Sciatic nerve (tissue), 2 donors: ENCODE measurements at places on chromosomes 5 and 9.

- DNase-seq: no peak
Measured at GRCh38 chr5:81209869-81210493, 23.1 kb upstream of the CKMT2 start.

GRCh38 chr5:33563983-33564908, 123.5 kb downstream of the TARS1 start:
- no peak for DNase-seq

DNA sequence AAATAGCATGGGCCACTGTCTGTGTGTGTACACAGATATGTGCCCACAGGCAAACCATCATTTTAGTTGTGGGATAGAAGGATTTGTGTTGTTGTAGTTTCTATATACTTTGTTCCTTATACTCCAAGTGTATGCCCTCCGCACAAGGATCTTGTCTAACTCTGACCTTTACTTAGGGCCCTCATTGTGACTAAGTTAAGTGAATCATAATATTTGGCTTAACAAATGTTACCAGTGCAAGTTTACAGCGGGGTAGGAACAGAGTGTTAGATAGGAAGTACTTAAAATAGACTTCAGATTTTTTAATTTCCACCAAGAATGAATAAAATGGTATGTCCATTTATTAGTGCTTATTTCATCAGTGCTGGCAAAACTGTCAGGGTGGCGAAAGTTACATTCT, 29.5 kb upstream of the CYFIP2 start:
- DNase-seq: no peak

DNA sequence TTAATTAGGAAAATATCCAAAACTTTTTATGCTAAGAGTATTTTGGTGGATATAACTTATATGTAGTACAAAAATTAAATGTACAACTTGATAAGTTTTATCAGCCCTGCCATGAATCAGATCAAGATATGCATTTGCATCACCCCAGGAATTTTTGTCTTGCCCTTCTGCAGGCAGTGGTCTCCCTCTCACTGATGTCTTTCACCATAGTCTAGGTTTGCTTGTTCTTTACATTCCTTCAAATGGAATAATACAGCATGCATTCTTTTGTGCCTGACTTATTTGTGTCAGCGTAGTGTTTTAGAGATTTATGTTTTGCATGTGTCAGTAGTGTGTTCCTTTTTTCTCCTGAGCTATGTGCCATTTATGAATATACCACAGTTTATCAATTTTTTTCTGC, 36.4 kb downstream of the RNF180 start:
- DNase-seq: no peak

GRCh38 chr5:174843263-174844250, 119.2 kb downstream of the MSX2 start:
- DNase-seq: no peak

DNA sequence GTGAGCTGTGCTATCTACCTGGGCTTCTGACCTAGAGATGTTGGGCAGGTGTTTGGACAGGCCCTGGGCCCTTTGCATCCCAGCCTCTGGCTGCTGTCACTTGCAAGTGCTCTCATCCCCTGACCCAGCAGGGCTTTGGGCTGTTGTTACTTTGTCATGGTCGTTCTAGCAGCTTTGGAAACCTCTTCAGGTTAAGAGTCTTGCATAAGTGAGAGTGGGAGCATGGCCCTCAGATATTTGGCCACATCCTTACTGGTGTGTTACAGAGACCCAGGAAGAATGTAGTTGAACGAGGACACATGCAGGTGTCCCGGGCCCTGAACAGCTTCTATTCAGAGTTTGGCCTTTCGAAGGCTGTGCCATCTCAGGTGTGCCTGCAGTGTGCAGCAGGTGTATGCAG, 4.5 kb downstream of the TENT4A start:
- DNase-seq: peak; percentile 19

DNA sequence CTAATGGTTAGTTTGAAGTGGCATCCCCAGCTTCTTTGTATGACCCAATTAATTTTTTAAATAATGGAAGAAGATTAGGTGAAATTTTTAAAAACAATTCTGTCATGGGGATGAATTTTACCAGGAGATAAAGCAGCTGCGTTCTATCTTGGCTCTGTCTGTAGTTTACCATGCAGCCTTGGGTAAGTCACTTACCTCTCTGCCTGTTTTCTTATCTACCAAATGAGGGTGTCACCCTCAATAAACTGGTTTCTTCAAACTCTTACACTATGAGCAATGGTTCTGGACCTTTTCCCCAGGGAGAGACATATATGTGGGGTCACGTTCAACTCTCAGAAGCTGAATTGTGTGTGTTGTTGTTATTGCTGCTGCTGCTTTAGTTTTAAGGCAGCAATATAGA, 71.7 kb downstream of the TEX10 start:
- no peak for DNase-seq

- no peak for DNase-seq
Measured at GRCh38 chr5:117488976-117489500, 914.4 kb upstream of the SEMA6A start.

DNA sequence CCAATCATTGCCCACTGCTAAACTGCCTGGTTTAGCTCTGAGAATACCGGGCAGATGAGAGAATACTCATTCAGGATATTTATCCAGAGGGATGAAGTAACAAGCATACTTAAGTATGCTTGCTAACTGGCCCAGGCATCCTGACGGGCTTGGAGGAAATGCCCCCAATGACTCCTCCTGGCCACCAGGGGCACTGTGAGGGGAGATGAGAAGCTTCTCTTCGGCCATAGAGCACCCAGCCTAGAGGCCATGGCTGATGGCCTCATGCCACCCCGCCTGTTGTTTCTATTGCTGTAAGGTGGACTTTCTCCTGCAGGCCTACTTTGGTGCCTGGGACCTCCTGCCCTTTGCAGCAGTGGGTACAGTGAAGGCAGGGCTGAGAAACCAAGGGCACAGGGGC, 134.5 kb upstream of the FSTL4 start:
- no peak for DNase-seq

- DNase-seq: no peak
Measured at GRCh38 chr5:137191179-137191578, 307.9 kb downstream of the SPOCK1 start.

DNA sequence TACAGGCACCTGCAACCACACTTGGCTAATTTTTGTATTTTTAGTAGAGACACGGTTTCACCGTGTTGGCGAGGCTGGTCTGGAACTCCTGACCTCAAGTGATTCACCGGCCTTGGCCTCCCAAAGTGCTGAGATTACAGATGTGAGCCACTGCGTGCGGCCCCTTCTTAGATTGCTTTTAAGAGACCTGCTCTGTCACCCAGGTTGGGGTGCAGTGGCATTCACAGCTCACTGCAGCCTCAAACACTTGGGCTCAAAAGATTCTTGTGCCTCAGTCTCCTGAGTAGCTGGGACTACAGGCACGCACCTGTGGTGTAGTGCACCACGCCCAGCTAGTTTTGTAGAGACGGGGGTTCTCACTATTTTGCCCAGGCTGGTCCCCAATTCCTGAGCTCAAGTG, 11.0 kb downstream of the HSPA9 start:
- DNase-seq: no peak

GRCh38 chr5:38286002-38286401, 27.6 kb downstream of the EGFLAM start:
- DNase-seq: no peak
